Mesothelial cell of epicardium (in vitro differentiated cells): ENCODE measurements at places on chromosomes 6 and 20.

GRCh38 chr6:166555086-166555485 lies 31.4 kb downstream of the RAMACL start:
- peaks cover 9% of the 10 kb centered on the region for H3K36me3 ChIP-seq
- H3K4me3 ChIP-seq: no peak overlapping the region
- no peaks in the 10 kb centered on the region for H3K27me3 ChIP-seq
- H3K27ac ChIP-seq: no peak overlapping the region

DNA sequence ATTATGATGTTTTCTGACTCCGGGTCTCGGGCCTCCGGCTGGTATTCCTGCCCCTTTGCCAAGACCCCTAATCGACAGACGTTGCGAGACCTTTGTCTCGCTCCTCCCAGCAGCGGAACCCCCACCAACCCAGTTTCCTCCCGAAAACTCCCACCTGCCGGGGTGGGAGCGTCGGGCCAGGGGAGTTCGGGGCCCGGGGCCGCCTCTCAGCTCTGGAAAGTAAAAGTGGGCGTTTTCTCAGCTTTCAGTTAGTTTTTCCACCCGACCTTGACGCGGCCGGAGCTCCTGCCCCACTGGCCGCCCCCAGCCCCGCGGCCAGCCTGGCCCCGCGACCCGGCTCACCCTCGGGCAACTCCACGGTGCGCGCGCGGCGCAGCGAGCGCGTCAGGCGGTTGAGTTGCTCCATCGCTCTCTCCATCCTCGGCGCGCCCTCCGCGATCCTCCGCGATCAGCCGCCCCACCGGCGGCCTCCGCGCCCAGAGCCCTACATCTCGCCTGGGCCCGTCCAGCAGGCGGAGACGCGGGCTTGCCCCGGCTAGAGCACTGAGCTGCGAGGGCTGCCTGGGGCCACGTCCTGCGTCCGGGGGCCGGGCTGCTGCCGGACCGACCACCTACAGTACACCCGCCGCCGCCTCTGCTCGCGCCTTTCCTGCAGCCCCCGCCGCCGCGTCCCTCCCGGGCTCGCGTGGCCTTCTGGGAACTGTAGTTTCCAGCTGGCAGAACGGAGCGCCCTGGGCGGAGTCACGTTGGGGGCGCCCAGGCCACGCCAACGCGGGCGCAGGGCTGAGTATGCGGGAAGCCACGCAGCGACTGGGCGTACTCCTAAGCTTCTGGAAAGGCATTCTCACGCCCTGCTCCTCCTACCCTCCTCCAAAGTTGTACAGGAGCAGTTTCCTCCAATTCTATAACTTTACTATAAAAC lies at the start of gene HACE1:
TSS of gene HACE1 (minus strand) at position 695 of the 922 bp plus-strand sequence. CDS start at position 418, 277 bp downstream.
- no peaks in the 10 kb centered on the region for H3K36me3 ChIP-seq
- H3K27me3 ChIP-seq: no peaks in the 10 kb centered on the region
- peak; percentile 78 for DNase-seq

DNA sequence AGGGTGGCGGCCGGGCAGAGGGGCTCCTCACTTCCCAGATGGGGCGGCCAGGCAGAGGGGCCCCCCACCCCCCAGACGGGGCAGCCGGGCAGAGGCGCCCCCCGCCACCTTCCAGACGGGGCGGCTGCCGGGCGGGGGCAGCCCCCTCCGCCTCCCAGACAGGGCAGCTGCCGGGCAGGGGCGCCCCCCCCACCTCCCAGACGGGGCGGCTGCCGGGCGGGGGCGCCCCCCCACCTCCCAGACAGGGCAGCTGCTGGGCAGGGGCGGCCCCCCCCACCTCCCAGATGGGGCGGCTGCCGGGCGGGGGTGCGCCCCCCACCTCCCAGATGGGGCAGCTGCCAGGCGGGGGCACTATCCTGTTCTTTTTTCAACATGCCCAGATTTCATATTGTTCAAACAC lies 78.2 kb upstream of the DST start:
- no peak for DNase-seq
- H3K4me3 ChIP-seq: no peak overlapping the region
- H3K36me3 ChIP-seq: peaks cover 24% of the 10 kb centered on the region

GRCh38 chr6:111353912-111354462 lies 129.0 kb downstream of the REV3L start:
- DNase-seq: no peak
- H3K4me3 ChIP-seq: no peak overlapping the region

DNA sequence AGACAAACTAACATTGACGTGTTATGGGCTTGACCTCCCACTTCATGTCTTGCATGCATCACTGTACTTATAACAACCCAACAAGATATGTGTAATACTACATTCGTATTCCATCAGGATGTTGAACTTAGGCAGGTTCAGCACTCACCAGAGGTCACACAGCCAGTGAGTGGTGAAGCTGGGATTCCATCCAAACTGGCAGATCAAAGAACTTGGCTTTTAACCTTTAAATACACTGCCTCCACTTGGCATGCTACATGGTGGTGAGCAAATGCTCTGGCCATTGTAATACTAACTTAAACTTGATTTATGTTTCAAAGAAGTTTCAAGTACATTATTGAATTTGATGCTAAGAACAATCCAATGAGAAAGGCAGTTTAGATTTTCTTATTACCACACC lies 10.7 kb upstream of the HDDC2 start:
- no peak overlapping the region for H3K4me3 ChIP-seq
- no peaks in the 10 kb centered on the region for H3K36me3 ChIP-seq
- peaks cover 18% of the 10 kb centered on the region for H3K4me1 ChIP-seq
- DNase-seq: no peak
- H3K27ac ChIP-seq: no peak overlapping the region

GRCh38 chr6:137536104-137536773 lies 42.0 kb upstream of the OLIG3 start:
- no peaks in the 10 kb centered on the region for H3K36me3 ChIP-seq
- H3K4me3 ChIP-seq: no peak overlapping the region

DNA sequence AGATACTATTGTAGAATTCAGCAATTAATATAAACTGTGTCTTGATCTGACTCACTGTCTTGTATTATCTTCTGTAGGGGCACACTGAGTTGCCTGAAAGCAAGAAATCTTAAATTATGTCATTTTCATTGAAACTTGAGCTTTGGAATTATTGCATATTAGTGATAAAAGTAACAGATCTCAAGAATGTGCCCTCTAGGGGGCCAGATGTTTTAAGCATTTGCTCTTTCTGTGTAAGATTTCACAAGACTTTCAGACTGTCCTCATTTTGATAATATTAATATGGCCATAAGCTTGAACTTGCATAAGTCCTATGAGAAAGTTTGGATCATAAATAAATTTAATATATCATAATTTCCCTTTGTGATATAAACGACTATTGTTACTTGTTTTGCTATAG lies 55.5 kb upstream of the MYO6 start:
- no peak for DNase-seq
- H3K4me1 ChIP-seq: no peaks in the 10 kb centered on the region
- H3K36me3 ChIP-seq: peaks cover 39% of the 10 kb centered on the region
- H3K4me3 ChIP-seq: no peak overlapping the region
- no peaks in the 10 kb centered on the region for H3K27me3 ChIP-seq
- H3K27ac ChIP-seq: no peak overlapping the region

- H3K27me3 ChIP-seq: no peaks in the 10 kb centered on the region
- no peak overlapping the region for H3K27ac ChIP-seq
- peaks cover 32% of the 10 kb centered on the region for H3K36me3 ChIP-seq
- no peak overlapping the region for H3K4me3 ChIP-seq
- H3K4me1 ChIP-seq: no peaks in the 10 kb centered on the region
Measured at GRCh38 chr6:45212976-45213375, 115.2 kb upstream of the RUNX2 start.

DNA sequence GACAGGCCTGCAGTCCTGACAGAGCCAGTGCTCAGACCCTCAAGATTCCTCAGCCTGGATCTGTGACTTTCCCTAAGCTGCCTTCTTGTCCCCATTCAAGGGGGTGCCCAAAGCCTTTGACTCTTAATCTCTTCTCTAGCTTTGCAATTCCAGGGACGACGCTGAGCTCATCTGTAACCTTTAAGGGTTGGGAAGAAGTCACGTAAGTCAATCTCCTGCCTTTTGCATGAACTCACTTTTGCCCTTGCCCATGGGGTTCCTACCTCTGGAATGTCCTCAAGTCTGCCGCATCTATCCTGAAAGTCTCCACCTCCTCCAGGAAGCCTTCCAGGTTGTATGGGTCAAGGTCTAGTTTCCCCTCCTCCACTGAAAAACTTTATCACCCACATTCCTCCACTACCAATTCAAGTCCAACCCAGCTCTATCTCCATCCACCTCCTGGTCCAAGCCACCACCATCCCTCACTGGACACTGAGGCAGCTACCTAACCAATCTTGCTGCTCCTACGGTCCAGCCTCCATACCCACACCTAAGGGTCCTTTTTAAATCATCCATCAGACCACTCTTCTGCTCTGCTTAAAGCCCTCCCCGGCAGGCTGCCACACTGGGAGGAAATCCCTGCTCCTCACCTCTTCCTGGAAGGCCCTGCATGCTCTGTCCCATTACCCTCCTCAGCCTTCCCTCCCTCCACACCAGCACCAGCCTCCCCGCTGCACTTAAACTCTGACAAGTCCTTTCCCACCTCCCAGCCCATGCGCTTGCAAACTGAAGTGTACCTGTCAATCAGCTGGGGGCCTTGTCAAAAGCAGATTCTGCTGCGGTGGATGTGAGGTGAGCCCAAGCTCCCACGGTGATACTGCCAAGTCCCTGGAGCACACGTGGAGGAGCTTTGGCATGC lies 29.7 kb downstream of the PREX1 start:
- no peaks in the 10 kb centered on the region for H3K36me3 ChIP-seq
- DNase-seq: no peak
- peaks cover 7% of the 10 kb centered on the region for H3K4me1 ChIP-seq
- H3K27me3 ChIP-seq: peaks cover 3% of the 10 kb centered on the region

GRCh38 chr6:34644716-34645115 lies 51.9 kb downstream of the ILRUN start:
- H3K4me1 ChIP-seq: no peaks in the 10 kb centered on the region
- peaks cover 29% of the 10 kb centered on the region for H3K36me3 ChIP-seq
- DNase-seq: no peak
- no peak overlapping the region for H3K4me3 ChIP-seq
- peak overlapping the region; percentile 2 for H3K27ac ChIP-seq
- H3K27me3 ChIP-seq: no peaks in the 10 kb centered on the region

GRCh38 chr6:3232017-3232945 lies 4.8 kb upstream of the TUBB2B start:
- H3K4me1 ChIP-seq: peaks cover 48% of the 10 kb centered on the region
- H3K4me3 ChIP-seq: peak overlapping the region; percentile 84
- no peak for DNase-seq

DNA sequence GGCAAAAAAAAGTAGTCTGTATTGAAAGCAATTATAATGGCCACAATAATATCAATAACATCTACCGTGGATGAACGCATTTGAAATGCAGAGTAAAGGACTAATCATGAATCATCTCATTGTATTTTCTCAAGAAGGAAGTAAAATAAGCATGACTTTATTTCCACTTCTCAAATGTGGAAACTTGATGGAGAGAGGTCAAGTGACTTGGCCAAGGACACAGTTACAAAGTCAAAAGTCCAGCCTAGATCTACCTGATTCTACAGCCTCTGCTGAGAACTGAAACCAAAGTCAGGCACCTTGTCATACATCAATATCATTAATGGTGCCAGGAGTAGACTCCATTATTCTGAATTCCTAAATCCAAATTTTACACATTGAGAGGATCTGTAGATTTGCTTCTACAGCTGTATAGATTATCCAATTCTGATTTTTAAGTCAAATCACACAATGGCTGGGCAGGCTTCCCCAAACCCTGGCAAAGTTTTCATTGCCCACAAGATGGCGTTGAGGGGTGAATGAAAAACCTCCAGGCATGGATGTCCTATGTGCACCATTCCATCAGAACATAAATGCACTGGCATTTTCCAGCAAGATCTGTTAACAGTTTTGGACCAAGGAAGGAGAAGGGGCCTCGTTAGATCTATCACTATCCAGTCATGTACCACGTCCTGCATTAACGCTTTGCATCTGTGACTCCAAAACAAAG lies 423.1 kb downstream of the MAFB start:
- no peak overlapping the region for H3K4me3 ChIP-seq
- H3K4me1 ChIP-seq: peaks cover 29% of the 10 kb centered on the region
- H3K27me3 ChIP-seq: peaks cover 26% of the 10 kb centered on the region
- DNase-seq: no peak

DNA sequence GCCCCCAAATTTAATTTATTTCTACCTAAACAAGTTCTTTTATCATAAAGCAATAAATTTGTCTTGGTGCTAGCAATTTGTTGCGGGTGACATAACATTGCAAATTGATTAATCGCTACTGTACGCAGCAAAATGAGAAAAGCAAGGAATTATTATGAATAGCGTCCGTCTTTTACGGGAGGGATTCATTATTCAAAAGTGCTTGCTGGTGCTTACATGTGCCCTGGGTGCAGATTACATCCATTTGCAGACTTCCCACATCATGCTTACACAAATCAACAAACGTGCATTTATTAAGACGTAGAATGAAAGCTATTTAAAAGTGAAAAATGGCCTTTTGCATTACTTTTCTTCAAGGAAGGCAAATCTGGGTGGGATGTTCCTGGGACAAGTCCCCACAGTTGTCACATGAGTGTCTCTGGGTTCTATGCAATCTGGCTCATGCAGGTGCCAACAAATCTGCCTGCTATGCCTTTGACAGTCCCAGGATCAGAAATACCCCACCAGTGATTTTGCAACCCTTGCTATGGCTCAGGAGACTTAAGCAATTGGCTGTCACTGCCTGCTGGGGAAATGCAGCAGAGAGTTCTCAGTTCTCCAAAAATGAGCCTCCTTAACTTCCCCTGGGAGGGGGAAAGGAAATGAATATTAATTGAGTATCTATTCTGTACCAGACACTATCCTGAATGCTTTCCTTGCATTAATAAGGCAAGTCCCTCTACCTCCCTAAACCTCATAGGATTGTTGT lies 30.1 kb upstream of the MAFB start:
- no peak for DNase-seq
- no peak overlapping the region for H3K4me3 ChIP-seq
- H3K27ac ChIP-seq: no peak overlapping the region
- H3K36me3 ChIP-seq: no peaks in the 10 kb centered on the region
- H3K4me1 ChIP-seq: no peaks in the 10 kb centered on the region

- no peak for DNase-seq
- no peak overlapping the region for H3K4me3 ChIP-seq
- H3K27ac ChIP-seq: peak overlapping the region; percentile 55
- H3K36me3 ChIP-seq: no peaks in the 10 kb centered on the region
- no peaks in the 10 kb centered on the region for H3K27me3 ChIP-seq
Measured at GRCh38 chr20:53900380-53900999, 169.9 kb downstream of the BCAS1 start.

GRCh38 chr6:29647927-29648642 lies 8.8 kb upstream of the MOG start:
- H3K4me1 ChIP-seq: peaks cover 1% of the 10 kb centered on the region
- H3K27me3 ChIP-seq: no peaks in the 10 kb centered on the region

GRCh38 chr6:23414051-23414445 lies 712.0 kb upstream of the NRSN1 start:
- H3K4me3 ChIP-seq: no peak overlapping the region
- peak overlapping the region; percentile 90 for H3K27ac ChIP-seq
- no peaks in the 10 kb centered on the region for H3K27me3 ChIP-seq

DNA sequence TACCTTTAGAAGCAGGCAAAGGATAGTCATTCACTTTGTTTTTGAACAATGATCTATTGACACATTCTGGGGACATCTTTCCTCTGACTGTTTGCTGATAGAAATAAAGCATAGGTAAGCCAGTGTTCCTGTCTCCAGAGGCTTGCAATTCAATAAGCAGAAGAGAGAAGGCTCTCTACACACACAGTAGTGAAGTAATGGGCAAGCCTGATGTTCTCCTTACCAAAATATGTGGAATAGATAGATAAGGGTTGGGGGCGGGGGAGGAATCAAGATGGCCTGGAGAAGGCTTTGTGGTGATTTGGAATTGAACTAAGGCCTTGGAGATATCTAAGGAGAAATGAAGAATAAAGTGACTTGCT lies 27.3 kb downstream of the PAQR8 start:
- no peak overlapping the region for H3K27ac ChIP-seq
- H3K27me3 ChIP-seq: no peaks in the 10 kb centered on the region
- DNase-seq: no peak
- H3K4me3 ChIP-seq: no peak overlapping the region
- peaks cover 13% of the 10 kb centered on the region for H3K36me3 ChIP-seq
- peaks cover 21% of the 10 kb centered on the region for H3K4me1 ChIP-seq
